Common myeloid progenitor, CD34-positive (primary cell): ENCODE measurements at places on chromosomes 13 and 19.

GRCh38 chr19:38619361-38620174 lies 580 bp downstream of the EIF3K start:
- no peaks in the 10 kb centered on the region for H3K27me3 ChIP-seq
- peaks cover 2% of the 10 kb centered on the region for H3K4me1 ChIP-seq
- no peak for DNase-seq

GRCh38 chr13:28710161-28710560 lies 8.6 kb downstream of the SLC46A3 start:
- H3K27me3 ChIP-seq, result no peaks in the 10 kb centered on the region
- H3K36me3 ChIP-seq, result peaks cover 4% of the 10 kb centered on the region
- H3K27ac ChIP-seq, result no peak overlapping the region
- H3K4me1 ChIP-seq, result peaks cover 5% of the 10 kb centered on the region

DNA sequence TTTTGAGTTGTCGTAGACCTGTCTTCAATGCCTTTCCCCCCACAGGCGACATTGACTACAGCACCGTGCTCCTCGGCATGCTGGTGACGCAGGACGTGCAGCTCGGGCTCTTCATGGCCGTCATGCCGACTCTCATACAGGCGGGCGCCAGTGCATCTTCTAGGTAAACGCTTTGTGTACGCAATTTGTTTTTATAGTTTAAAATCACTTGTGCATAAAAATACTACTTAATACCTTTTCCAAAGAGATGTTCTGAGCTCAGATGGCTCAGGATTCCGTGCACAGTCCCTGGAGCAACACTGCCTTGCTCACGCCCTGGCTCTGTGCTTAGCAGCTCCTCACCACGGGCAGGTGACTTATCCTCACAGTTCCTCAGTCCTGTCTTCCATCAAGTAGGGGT lies 30.1 kb upstream of the DCUN1D2 start:
- H3K4me1 ChIP-seq, result peaks cover 4% of the 10 kb centered on the region
- peaks cover 4% of the 10 kb centered on the region for H3K36me3 ChIP-seq
- H3K4me3 ChIP-seq, result no peak overlapping the region
- H3K27ac ChIP-seq, result no peak overlapping the region
- DNase-seq, result no peak

DNA sequence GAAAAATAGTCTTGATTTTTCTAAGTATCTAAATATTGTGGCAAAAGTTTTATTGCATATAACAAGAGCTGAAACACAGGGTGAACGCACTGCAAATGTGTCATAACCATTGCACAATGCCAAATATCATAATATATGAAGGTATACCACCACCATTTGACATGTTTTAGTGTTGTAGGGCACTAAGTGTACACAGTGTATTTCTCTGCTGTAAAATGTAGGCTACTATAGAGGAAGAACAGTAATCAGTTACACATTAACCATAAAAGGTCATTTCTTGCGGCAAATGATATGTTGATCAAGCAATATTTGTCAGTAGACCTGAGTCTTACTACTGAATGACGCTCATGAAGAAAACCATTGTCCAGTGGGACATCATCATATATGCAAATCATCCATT lies 18.3 kb upstream of the KLF5 start:
- peaks cover 4% of the 10 kb centered on the region for H3K4me1 ChIP-seq
- no peak overlapping the region for H3K4me3 ChIP-seq
- DNase-seq, result peak; percentile 46
- H3K36me3 ChIP-seq, result no peaks in the 10 kb centered on the region

DNA sequence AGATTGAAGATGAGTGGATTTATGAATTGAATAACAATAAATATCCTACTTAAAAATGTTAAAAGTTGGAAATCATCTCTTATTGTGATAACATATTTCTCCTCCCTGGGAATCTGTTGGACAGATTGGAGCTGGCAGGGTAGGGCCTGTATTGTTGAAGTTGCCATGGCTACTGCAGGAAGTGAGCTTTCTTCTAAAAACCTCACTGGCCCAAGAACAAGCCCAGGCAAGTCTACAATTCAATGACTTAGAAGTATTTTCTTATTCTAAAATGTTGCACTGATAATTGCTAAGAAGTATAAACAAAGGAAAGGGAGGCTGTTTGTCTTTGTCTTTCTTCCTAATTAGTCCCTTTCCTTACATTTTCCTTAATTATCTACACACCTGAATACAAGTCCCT lies 112.1 kb downstream of the DLEU7 start:
- no peaks in the 10 kb centered on the region for H3K36me3 ChIP-seq
- no peaks in the 10 kb centered on the region for H3K27me3 ChIP-seq
- no peak for DNase-seq
- no peak overlapping the region for H3K4me3 ChIP-seq
- no peak overlapping the region for H3K27ac ChIP-seq

DNA sequence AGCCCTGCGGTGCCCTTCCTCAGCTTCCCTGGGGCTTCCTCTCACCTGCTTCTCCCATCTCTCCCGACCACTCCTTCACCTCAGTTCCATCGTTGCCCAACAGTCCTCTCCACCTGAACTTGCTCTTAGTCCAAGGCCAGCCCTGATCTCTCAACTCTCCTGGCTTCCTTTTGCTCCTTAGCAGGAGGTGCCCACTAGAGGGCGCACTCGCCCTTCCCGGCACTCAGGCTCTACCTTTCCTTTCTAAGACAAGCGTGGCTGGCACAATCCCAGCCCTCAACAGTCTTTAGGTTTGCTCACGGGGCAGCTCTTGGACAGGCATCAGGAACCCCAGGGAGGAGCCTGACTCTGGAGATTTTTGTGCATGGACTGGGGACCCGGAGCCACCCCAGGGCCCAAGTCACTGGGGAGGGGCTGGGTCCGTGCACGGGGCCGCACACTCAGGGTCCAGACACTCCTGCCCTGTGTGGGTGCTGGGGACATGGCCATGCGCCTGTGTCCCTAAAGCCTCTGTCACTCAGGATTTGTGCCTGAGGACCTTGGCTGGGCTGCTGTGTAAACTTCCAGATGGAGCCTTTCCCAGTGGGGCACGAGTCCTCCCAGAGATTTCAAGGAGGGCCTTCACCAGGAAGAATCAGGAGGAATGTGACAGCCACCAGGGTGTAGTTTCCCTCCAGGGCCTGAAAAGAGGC lies 12.1 kb upstream of the CEACAM8 start:
- H3K4me1 ChIP-seq, result no peaks in the 10 kb centered on the region
- no peak overlapping the region for H3K27ac ChIP-seq
- H3K36me3 ChIP-seq, result no peaks in the 10 kb centered on the region

GRCh38 chr19:6125571-6125989 lies 9.9 kb upstream of the ACSBG2 start:
- no peak overlapping the region for H3K27ac ChIP-seq
- H3K36me3 ChIP-seq, result no peaks in the 10 kb centered on the region

DNA sequence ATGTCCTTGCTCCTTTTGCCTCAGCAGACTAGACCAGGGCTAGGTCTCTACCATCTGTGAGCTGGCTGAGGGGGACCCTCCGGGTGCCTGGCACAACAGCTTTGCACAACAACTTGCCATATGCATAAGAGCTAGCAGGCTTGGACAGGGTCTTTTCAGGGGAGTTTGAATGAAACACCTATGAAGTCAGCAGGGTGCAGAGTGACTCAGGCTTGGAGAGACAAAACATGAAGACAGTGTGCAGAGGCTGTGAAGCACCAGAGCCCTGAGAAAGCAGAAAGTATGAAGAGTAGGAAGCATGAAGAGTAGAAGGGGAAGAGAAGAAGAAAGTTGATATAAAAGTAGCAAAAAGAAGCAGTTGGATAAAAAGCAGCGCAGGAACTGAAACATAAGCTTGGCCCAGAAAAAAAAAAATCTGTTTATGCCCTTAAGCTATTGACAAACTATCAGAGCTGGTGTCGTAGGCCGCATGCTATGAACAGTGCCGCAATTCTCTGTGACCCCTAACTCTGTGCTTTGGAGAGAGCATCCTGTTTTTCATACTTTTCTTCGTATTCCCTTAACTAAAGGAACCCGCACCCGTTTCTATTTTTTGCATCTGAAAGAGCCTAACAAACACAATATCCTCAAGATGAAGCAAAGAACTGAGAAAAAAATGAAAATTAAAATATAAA lies 52.7 kb upstream of the FAM216B start:
- H3K27me3 ChIP-seq, result no peaks in the 10 kb centered on the region
- no peak overlapping the region for H3K27ac ChIP-seq
- no peaks in the 10 kb centered on the region for H3K36me3 ChIP-seq
- DNase-seq, result no peak
- H3K4me3 ChIP-seq, result no peak overlapping the region

DNA sequence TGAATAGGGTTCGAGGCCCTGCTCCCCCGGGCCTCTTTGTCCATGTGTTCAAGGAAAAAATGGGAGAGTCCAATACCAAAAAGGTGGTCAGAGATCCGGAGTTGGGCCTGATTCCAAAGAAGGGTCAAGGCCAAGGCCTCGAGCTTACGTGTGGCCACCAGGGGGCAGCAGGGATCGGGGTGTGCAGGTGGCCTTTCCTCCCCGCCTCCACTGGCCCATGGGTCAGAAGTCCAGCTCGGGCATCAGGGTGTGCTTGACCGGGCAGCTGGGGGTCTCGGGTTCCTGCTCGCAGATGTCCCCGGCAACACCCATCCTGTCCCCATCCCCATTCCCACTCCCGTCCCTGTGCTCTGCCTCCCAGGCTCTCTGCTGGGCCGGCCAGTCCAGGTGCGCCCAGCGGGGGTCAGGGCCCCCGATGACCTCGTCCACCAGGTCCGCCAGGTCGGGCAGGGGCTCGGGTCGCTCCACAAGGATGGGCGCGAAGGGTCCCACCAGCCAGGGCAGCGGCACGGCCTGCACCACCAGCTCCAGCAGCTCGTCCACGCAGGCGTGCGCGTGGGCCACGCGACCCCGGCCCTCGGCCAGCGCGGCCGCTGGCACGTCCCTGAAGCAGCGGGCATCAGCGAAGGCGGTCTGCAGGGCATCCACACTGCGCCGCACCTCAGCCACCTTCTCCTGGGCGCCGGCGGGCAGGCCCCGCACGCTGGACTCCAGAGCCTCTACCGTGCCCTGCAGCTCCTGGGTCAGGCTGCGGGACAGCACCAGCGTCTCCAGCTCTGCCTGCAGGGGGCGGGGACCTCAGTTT lies 5.2 kb upstream of the PLIN4 start:
- DNase-seq, result no peak
- H3K4me3 ChIP-seq, result no peak overlapping the region
- H3K4me1 ChIP-seq, result no peaks in the 10 kb centered on the region
- no peaks in the 10 kb centered on the region for H3K27me3 ChIP-seq
- H3K36me3 ChIP-seq, result no peaks in the 10 kb centered on the region

DNA sequence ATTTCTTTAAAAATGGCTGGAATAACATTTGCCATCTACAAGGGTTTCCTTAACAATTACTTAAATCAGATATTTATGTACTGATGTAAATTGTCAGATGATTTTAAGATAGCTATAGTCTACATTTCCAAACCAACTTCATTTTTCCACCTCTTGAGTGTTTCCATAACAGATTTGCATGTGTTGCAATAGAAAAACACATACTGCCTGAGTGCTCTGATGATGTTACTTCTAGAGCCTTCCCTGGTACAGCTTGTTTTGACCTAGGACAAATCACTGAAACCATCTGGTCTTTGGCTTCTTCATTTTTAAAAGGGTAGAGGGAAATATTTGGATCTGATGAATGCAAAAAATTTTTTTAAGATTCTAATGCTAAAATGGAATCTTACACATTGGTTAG lies 245.9 kb downstream of the PCDH9 start:
- H3K4me1 ChIP-seq, result no peaks in the 10 kb centered on the region
- H3K36me3 ChIP-seq, result no peaks in the 10 kb centered on the region
- no peak overlapping the region for H3K4me3 ChIP-seq
- no peak overlapping the region for H3K27ac ChIP-seq
- H3K27me3 ChIP-seq, result no peaks in the 10 kb centered on the region
- DNase-seq, result no peak

DNA sequence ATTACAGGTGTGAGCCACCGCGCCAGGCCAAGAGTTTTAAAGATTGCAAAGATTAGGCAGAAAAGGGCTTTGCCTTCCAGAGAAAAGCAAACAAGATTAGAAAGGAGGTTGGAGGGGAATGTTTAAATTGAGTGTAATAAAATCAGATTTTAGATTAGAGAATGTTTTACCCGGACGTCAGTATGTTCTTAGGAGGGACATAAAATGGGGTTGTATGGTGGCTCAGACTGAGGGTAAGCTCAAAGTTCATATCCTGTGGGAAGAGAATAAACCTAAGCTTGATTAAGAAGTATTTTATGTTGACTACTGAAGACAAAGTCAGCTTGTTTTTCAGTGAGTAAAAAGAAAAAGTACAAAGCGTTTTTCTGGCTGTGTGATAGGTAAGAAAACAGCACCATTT lies 34.1 kb upstream of the ZNF681 start:
- peaks cover 5% of the 10 kb centered on the region for H3K36me3 ChIP-seq
- no peak overlapping the region for H3K4me3 ChIP-seq
- H3K27me3 ChIP-seq, result no peaks in the 10 kb centered on the region
- H3K27ac ChIP-seq, result no peak overlapping the region
- H3K4me1 ChIP-seq, result no peaks in the 10 kb centered on the region
- no peak for DNase-seq

DNA sequence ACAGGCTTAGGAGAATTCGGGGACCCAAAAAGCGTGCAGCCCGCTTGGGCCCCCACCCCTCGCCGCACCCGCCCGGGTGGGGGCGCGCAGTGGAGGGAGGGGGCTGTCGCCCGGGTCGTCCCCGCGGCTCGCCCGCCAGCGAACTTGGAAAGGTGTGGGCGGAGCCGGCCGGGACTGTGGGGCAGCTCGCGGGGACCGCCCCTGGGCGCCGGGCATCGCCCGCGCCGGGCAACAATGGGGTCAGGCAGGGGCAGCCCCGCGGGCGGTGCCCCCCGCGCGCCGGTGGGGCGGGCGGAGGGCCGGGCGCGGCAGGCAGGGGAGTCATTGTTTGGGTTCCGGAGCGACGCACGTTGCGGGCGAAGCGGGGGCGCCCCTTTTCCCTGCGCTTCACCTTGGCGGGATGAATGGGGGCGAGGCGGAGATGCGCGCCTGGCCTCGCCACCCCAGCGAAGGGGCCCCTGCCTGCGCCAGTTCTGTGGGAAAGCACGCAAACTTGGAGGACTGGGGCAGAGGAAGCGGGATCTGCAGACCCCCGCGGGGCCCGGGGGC lies 647 bp upstream of the KLF12 start:
- H3K27ac ChIP-seq, result no peak overlapping the region
- DNase-seq, result peak; percentile 65
- peaks cover 16% of the 10 kb centered on the region for H3K4me1 ChIP-seq
- H3K27me3 ChIP-seq, result no peaks in the 10 kb centered on the region
- no peaks in the 10 kb centered on the region for H3K36me3 ChIP-seq
